Right forelimb (tissue), 1 donor: ENCODE measurements at places on chromosomes 6 and 20.

DNA sequence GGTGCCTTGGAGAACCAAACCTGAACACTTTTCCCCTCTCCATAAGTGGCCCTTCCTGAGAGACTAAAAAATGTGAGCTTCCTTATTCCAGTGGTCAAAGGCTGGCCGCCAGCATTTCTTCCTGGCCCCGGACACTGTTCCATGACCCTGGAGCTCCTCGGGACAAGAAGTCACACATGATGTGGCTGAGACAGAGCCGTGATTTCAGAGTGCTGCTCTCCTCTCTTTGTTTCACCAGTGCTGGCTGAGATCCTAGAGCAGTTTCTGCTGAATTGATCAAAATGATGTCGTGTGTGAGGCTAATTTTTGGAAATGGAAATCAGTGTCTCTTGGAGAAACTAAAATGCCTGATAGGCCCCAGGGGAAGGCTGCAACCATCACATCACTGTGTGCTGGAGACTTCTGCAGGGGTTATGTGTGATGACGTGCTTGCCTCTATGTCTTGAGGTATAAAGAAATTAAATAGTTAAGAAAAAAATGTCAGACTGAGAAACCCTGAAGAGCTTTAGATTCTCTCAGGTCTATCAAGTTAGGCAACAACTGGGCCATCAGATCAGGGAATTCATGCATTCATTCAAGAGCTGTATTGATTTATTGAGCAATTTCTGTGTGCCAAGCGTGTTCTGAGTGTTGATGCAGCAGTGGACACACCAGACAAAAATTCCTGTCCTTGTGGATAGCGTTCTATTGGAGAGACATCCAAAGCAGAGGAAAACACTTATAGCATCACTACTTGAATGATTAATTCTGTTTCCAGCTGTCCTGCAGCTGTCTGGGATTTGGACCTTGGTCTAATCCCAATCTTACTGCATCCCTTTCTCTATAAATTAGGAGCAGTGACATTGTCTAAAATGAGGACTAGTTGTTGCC, 72.7 kb upstream of the CCN6 start:
- no peak for DNase-seq

GRCh38 chr6:6283746-6284145, 36.7 kb downstream of the F13A1 start:
- no peak for DNase-seq

GRCh38 chr6:3794092-3794491, 42.6 kb upstream of the PXDC1 start:
- DNase-seq: no peak

DNA sequence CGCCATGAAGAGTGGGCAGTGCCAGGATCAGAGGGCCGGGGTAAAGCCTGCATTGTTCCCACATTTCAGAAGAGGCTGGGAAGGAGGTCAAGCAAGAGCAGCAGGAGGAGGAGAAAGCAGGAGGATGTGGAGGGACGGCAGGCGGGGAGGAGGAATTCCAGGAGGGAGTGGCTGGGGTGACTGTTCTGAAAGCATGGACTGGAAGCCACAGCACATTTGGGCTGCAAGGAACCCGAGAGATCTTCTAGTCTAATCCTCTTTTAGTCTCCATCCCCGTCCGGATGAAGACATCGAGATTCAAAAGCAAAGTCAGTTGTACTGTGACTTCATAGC, 76.9 kb downstream of the FAM50B start:
- no peak for DNase-seq

GRCh38 chr6:122151066-122151465, 248.4 kb upstream of the HSF2 start:
- no peak for DNase-seq

GRCh38 chr20:14477125-14477524, 139.7 kb upstream of the FLRT3 start:
- no peak for DNase-seq

GRCh38 chr6:15528870-15529269, 134.0 kb downstream of the DTNBP1 start:
- no peak for DNase-seq

- no peak for DNase-seq
Observed at GRCh38 chr6:152329638-152330448, 307.3 kb downstream of the SYNE1 start.

DNA sequence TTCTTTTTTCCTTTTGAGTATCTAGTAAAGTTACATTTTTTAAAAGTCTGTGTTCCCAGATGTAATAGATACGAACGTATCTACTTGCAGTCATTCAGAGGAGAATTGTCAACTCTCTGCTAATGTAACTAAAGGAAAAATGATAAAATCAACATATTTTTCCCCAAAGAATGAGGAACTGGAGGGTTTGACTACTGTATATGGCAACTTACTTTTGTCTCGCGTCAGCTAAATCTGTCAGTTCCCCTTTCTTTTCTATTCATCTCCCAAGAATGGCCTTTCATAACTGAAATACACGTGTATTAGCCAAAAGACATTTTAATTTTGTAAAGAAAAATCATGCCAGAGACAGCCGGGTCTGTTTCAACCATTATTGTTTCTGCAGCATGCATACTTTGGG, 5.4 kb downstream of the EYA2 start:
- DNase-seq: no peak

GRCh38 chr6:104356197-104356596, 503.5 kb downstream of the HACE1 start:
- no peak for DNase-seq
